Left colon (tissue), 2 donors: ENCODE measurements at places on chromosomes 2 and 18. TPM values are rescaled to one million over a fixed set of nuclear protein-coding genes. Genes with fewer than 3 reads are reported as not detected.

GRCh38 chr2:52632543-52632942 lies 1135.1 kb upstream of the CHAC2 start:
- DNase-seq = no peak

- DNase-seq = no peak
Measured at GRCh38 chr2:195741191-195741590, 84.2 kb downstream of the SLC39A10 start.

GRCh38 chr2:159635006-159635789 lies 18.9 kb upstream of the BAZ2B start:
- DNase-seq = no peak

DNA sequence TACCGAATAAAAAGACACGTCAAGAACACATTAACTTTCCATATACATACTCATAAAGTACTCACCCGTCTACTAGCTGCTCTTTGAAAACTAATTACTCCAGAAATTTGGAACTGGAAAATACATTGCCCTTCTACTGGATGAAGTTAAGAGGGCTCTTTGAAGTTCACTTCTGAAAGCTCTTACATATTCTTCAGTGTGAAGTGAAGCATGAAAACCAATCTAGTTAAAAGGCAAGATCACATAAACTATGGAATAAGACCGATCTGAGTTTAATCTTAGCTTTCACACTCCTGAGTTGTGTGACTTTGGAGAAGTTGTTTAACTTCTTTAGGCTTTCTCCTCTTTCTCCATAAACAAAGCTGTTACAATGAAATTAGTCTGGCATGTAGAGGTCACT lies 38.5 kb downstream of the REV1 start:
- DNase-seq = no peak

DNA sequence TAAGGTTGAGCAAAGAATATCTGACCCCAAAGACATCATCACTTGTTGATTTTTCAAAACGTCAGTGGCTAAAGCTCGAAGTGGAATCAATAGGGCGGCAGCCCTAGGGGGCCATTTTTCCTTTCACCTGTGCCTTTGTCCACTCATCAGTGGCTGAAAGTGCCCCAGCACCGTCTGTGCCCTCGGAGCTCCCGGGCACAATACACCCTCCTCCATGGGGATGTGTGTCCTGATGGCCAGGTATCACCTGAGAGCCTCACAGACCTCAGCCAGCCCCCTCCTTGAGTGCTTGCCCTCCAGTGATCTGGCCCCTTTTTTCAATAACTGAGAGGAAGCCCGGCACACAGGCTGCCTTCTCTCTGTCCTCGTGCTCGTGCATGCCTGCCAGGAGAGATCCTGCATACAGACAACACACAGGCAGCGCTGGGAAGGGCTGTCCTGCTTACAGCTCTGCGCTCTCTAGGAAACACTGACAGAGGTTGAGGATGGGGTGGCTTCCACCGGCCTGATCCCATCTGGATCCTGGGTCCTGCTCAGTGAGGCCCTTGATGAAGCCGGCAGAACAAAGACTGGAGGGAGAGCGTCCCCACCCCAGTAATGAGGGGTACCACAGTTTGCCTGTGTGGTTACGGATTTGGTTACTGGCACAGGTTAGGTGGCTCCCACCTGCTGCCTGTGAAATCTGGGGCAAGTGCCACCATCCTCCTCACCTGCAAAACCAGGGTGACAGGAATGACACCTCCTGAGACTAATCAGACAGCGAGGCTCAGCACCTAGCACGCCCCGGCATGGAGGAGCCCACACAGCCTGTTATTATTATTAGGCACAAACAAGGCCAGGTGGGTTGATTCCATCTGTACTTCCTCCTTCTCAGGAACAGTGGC lies 197.5 kb upstream of the RAB6C start:
- no peak for DNase-seq

- DNase-seq = no peak
Measured at GRCh38 chr2:166882851-166883250, 5.4 kb upstream of the XIRP2 start.

- no peak for DNase-seq
Measured at GRCh38 chr2:68753318-68753717, 18.7 kb downstream of the ARHGAP25 start.

DNA sequence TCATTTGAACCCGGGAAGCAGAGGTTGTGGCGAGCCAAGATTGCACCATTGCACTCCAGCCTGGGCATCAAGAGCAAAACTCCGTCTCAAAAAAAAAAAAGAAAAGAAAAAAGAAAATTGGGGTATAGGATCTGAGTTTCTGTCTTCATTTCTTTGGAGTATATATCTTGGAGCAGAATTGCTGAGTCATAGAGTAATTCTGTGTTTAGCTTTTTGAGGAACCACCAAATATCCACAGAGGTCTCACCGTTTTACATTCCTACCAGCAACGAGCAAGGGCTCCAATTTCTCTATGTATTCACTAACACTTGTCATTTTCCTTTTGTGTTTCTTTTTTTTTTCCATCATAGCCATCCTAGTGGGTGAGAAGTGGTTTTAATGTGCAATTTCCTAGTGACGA lies 87.6 kb upstream of the TEX51 start:
- DNase-seq = no peak

DNA sequence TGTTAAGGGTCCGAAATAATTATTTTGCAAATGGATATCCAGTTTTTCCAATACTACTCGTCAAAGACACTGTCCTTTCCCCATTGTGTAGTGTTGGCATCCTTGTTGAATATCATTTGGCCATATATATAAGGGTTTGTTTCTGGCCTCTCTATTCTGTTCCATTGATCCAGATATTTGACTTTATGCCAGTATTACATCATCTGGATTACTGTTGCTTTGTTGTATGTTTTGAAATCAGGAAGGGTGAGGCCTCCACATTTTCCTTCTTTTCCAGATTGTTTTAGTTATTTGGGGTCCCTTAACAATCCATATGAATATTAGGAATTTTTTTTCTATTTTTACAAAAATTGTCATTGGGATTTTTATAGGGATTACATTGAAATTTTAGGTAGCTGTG lies 244.1 kb downstream of the GPD2 start:
- no peak for DNase-seq

NXPH2 gene
- not detected for total RNA-seq

DSG3 gene
- 0.15 TPM for total RNA-seq

GRCh38 chr2:218648088-218648786 lies 11.2 kb downstream of the ZNF142 start:
- no peak for DNase-seq

KLHL14 gene
- total RNA-seq = not detected

DNA sequence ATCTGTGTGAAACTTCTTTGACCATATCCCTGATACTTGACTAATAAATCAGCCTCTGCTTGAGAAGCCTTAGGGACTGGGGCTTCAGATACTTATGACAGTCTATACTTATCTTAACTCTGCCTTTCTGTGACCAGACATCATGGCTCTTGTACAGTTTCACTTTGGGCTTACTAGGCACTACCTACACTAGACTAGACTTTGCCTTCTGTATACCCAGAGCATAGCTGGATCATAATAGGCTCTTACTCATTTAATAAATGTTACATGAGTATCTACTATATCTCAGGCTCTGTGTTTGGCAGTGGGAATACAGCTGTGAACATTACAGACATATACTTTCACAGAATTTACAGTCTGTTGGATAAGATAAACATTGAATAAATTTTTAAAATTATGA lies 9.0 kb downstream of the UGP2 start:
- DNase-seq = no peak

- DNase-seq = no peak
Measured at GRCh38 chr18:60755134-60755533, 382.6 kb upstream of the MC4R start.

KCNJ3 gene
- 0.70 TPM for total RNA-seq

FAM110C gene
- total RNA-seq = 26.6 TPM

ALPP gene
- not detected for total RNA-seq

DNA sequence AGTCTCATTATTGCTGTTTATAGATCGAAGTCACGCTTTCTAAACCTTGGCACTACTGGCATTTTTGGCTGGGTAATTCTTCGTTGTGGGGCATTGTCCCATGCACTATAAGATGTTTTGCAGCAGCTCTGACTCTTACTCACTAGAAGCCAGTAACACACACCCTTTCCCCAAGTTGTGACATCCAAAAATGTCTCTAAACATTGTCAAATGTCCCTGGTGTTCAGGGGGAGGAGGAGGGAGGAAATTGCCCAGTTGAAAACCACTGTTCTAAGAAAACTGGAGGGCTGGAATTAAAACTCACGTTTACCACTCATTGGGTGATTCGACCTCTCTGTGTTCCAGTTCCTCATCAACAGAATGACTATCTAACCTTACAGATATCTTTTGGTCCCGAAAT lies 115.7 kb upstream of the KLF7 start:
- no peak for DNase-seq
